ENCODE measurements at places on chromosomes 16 and 17.
A peak's percentile ranks its signal among the peaks of the same experiment; 100 is the strongest.

GRCh38 chr16:29318037-29318436 is 88.5 kb downstream of the NPIPB11 start:
- DNase-seq = no peak

GRCh38 chr17:15087946-15088345 is 177.2 kb downstream of the PMP22 start:
- no peak for DNase-seq

DNA sequence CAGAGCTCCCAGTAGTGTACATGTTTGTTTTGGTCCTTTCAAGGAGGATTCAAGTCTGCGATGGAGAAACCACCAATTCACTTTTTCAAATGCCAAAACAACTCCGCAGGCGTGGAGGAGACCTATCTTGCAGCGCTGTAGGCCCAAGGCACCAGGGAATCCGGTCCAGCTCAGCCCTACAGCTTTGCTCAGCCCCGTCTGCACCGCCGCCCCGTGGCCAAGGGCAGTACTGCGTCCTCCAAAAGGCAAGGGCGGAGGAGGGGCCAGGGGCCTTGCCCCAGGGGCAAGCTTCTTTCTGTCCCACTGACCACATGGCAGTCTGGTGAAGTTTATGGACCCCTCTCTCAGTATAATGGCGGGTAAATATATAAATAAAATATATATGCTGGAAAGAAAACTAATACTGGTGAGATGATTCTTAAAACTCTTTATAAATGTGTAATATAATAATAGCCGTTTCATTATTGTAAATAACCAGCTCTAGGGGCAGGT is 709 bp upstream of the CD300LG start:
- DNase-seq = peak; percentile 90

DNA sequence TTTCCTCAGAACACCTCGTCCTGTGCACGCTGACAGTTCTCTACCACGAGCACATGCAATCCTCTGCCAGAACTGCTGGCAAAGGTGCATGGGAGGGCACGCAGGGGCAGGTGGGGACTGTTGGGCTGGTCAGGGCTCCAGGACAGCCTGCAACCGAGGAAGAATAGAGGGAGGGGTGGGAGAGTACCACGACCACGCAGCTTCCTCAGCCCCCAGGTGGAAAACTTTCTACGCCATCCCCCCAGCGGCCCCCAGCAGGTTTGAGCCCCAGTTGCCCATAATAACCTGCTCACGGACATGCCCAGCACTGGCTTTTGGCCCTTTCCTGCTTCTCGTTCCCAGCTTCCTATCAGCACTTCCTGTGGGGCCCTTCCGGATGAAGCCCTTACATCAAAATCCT is 199.3 kb downstream of the C16orf95 start:
- DNase-seq = no peak

- DNase-seq = no peak
Measured at GRCh38 chr17:50039058-50039457, 16.9 kb upstream of the ITGA3 start.

DNA sequence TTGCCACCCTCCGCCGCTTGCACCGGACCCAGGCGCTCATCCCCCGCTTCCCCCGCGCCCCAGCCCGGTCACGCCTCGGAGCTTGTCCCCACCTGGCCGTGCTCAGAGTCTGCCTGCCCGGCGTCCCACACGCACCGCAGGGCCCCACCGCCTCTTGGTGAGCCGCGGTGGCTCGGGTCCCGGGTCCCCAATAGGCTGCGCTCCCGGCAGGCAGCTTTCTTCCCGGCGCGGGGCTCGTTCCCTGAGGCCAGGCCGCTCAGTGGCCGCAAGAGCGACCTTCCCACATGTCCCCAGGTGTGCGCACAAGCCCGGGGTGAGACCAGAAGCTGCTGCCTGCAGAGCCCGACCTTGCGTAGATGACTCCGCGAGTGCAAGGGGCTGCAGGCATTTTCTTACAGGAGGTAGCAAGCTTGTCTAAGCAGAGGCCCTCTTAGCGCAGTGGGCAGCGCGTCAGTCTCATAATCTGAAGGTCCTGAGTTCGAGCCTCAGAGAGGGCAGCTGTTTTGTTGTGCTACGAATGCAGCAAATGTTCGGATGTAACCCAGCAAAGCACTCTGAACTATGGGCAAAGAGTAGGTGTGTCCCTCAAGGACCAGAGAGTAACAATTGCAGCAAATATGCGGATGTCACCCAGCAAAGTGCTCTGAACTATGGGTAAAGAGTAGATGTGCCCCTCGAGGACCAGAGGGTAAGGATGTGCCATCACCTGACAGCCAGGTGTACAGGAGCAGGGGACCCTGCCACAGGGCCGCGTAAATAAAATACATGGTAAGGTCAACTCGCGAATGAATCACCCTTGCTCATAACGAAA is 15.6 kb downstream of the TLE7 start:
- DNase-seq = peak; percentile 77

GRCh38 chr16:59339871-59340270 is 605.8 kb upstream of the GOT2 start:
- DNase-seq = no peak

DNA sequence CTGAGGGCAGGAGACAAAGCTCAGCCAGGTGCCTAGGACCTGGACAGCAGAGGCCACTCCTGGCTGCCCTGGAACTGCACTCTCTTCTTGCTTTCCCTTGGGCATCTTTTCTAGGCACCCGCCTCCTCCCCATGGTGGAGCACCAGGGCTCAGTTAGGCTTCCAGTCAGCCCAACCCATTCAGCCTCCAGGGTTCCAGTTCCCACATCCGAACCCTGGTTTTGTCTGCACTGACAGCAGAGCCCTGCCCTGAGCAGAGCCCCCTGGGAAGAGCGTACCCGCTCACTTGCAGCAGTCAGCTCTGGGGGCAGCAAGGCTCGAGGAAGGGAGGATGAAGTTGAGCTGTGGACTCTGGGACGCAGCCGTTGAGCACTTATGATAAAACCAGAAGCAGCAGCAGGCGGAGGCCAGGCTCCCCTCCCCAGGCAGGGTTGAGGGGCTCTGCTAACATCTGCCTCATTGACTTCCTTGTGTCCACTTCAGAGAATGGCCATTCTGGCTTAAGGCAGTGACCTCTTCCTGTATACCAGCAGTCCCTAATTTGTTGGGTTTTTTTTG is 213.2 kb downstream of the NTN1 start:
- no peak for DNase-seq

DNA sequence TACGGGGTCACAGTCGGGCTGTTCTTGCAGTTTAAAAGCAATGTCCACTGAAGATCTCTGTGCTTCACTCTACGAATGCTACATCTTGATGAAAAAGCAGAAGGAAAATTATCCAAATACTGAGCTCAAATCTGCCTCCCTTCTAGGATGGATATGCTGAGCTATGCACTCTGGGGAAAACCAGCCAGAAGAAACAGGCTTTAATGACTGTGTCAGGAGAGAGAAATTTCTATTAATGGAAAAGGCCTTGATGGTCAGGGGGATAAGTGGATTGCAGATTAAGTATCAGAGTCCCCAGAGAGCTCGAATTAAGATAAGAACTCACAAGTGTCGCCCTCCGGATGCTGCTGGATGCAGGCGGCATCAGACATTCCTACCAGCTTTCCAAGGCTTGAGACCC is 39.6 kb upstream of the RCVRN start:
- no peak for DNase-seq

DNA sequence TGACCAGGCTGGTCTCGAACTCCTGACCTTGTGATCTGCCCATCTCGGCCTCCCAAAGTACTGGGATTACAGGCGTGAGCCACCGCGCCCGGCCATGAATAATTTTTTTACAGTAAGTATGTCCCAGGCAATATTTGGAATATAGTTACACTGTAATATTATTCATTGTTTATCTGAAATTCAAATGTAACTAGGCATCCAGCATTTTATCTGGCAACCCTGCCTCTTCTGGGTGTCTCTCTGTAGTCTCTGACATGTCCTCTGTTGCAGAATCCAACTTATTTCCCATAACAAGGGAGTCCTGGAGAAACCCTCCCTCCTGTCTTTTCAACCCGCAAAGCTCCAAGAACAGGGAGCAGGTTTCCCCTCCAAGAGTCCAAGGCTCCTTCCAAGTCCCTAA is 36.9 kb upstream of the MYH10 start:
- DNase-seq = no peak

DNA sequence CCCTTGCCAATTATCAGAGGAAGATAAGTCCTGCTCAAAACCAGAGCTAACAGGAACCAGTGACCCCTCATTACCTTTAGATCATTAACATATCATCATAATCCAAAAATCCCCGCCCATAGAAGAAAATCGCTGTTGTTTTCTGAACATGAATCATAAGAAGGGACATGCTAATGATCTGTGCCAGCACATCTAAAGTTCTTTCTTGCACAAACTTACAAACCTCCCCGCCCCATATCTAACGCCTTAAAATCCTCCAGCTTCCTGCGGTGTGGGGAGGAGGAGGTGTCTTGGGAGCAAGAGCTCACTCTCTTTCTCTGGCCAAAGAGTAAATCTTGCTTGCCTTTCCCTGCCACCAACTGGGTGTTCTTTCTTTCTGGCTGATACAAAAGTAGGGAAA is 78.3 kb downstream of the IRX3 start:
- no peak for DNase-seq

DNA sequence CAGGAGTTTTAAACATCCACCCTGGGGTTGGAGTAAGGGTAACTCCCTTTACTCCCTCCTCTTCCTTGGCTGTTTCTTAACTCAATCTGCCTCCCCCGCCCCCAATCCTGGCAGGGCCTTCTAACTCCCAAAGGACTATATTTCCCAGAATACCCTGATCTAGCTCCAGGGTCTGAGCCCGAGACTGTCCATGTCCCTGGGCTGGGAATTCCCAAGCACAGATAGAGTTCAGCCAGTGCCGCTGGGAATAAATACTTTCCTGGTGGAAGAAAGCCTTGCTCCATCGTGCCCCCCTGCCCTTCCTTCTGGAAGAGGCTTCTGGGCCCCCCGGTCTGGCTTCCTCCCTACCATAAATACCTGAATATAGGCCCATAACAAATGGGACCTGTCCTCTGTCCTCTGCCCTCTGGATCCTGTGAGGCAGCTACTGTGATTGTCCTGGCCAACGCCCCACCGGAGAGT is 10.2 kb downstream of the BAHCC1 start:
- DNase-seq = no peak

GRCh38 chr16:15535772-15536171 is 101.4 kb downstream of the BMERB1 start:
- DNase-seq = no peak

DNA sequence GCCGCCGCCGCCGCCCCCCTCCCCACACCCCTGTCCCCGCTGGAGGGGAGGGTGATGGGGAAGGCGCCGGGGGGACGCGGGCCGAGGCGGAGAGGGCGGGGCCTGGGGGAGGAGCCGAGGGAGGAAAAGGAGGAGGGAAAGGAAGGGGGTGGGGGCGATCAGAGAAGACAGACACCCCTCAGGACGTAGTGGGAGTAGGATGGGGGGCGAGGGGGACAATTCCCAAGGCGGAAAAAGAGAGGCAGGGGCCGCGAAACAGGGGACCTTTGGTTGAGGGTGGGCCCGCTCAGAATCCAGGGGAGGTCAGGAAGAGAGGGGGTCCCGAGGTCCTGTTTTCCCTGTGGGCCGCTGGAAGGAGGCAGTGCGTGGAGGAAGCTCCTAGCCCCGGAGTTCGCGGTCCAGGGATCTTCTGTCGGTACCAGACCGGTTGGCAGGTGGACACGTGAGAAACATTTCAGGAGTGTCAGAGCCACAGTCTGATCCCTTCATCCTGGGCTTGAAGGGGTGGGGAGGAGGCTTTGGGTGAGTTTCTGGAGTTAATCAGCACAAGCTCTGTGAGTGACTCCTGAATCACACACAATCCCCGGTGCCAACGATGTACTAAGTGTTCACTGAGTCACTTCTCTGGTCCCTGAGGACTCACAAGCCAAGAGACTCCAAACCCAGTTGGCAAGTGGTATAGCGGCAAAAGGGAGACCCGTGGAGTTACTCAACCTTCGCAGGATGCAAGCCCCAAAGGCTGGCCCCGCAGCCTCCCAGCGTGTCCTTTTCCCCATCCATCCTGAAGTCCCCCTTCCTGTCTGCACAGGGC is at the start of gene XYLT1:
XYLT1 (minus strand) TSS at position 53 of the 811 bp plus-strand sequence. CDS start 164 bp downstream, outside the sequence.
- DNase-seq = peak; percentile 65

- no peak for DNase-seq
Measured at GRCh38 chr17:42906772-42907446, 6.3 kb downstream of the G6PC1 start.

DNA sequence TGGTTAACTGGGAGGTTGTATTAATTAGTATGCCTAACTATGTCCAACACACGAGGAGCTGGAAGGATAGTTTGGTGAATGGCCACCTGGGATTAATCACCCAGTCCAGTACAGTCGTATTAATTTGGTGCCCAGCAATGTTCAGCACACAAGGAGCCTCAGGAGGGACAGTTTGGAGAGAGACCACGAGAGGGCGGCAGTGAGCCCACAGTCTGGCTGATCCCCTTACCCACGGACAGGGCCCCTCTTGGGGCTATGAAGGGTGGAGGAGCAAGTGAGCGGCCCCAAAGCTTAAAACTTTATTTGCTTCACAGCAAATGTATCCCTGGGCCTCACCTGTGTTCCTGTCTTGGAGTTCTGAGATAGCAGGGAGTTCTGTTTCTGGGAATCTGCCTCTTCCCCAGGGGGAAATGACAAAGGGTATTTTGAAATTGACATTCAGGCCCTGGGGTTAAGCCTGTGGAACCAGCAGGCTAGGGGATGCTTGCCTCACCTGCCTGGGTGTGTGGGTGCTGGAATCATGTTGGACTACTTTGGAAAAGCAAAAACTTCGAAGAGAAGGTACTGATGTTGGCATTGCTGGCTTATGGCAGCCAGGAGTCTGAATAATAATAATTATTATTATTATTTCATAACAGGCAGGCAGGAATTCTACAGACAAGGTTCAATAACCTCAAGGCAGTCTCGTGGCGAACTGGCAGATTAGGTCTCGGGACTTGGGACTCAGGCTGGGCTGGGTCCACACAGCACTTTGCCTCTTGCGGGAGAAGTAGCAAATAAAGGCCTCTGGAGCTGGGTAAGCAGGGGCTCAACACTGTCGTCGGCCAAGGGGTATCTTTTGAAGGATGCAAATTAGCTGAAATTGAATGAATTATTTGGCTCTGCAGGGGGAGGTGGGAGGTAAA is 227.6 kb upstream of the ASIC2 start:
- peak; percentile 69 for DNase-seq

DNA sequence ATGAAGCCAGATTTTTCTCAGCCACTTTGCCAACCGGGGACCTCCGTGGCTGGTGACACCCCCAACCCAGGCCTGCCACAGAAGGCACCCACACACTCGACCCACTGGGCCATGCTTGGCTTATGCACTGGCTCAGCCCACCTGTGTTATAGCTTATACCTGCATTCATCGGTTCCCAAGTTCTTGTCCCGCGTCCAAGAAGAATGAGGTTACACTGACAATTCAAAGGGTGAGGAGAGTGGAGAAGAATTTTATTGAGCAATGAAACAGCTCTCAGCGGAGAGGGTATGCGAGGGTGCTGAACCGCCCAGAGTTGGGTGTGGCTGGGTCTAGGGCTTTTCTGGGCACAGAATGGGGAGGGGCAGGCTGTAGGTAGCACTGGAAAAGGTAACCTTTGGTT is 22.2 kb upstream of the CDH15 start:
- DNase-seq = no peak
